ENCODE measurements at places on chromosomes 7 and 10. TPM values are rescaled to one million over a fixed set of nuclear protein-coding genes. Genes with fewer than 3 reads are reported as not detected.

Gene POLR2J
- 41.3 TPM for total RNA-seq

Gene FAM20C
- 0.22 TPM for total RNA-seq

Gene PRKG1
- total RNA-seq, result not detected

- H3K4me3 ChIP-seq, result no peak overlapping the region
- H3K27me3 ChIP-seq, result no peaks in the 10 kb centered on the region
- DNase-seq, result no peak
- H3K27ac ChIP-seq, result no peak overlapping the region
Observed at GRCh38 chr7:4437916-4438315, 244.2 kb upstream of the FOXK1 start.

DNA sequence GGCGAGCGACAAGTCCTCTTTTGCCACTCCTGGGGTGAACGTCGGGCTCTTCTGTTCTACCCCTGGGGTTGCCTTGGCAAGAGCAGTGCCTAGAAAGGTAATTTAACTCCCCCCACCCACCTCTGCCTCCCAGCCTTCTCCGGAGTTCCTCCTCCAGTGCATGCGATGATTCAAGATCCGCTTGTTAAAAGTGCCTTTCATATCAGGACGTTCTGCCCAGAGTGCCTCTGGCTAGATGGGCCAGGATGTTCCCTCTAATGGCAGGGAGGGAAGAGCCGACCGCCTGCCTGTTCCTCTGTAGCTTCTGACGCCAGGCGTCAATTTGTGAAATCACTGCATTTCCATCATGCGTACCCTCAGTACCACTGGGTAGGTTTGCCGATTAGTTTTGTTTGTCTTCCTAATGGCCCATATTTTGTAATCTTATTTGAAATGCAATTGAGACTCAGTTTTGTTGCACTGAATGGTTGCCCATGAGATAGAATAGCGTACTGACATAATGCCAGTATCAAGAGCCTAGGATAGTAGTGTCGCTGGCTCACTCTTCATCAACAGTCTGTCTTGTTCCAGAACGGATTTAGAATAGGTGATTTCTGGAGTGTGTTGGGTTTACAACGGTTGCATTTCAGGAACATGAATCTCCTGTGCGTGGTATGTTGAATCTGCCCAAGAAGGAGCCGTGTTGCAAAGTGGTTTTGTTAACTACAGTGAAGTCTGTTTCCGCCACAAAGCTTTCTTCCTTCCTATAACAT is 13.5 kb downstream of the ECHDC3 start:
- H3K4me3 ChIP-seq, result no peak overlapping the region
- H3K27ac ChIP-seq, result no peak overlapping the region
- no peak for DNase-seq
- no peaks in the 10 kb centered on the region for H3K36me3 ChIP-seq

GRCh38 chr10:121078036-121078435 is 226.9 kb downstream of the WDR11 start:
- H3K27me3 ChIP-seq, result no peaks in the 10 kb centered on the region
- H3K4me3 ChIP-seq, result no peak overlapping the region
- no peaks in the 10 kb centered on the region for H3K4me1 ChIP-seq
- DNase-seq, result no peak
- H3K27ac ChIP-seq, result no peak overlapping the region

GRCh38 chr10:99784727-99785441 is 2.4 kb downstream of the ABCC2 start:
- H3K4me3 ChIP-seq, result no peak overlapping the region
- H3K27me3 ChIP-seq, result no peaks in the 10 kb centered on the region
- no peak overlapping the region for H3K27ac ChIP-seq
- no peaks in the 10 kb centered on the region for H3K4me1 ChIP-seq
- H3K36me3 ChIP-seq, result no peaks in the 10 kb centered on the region

DNA sequence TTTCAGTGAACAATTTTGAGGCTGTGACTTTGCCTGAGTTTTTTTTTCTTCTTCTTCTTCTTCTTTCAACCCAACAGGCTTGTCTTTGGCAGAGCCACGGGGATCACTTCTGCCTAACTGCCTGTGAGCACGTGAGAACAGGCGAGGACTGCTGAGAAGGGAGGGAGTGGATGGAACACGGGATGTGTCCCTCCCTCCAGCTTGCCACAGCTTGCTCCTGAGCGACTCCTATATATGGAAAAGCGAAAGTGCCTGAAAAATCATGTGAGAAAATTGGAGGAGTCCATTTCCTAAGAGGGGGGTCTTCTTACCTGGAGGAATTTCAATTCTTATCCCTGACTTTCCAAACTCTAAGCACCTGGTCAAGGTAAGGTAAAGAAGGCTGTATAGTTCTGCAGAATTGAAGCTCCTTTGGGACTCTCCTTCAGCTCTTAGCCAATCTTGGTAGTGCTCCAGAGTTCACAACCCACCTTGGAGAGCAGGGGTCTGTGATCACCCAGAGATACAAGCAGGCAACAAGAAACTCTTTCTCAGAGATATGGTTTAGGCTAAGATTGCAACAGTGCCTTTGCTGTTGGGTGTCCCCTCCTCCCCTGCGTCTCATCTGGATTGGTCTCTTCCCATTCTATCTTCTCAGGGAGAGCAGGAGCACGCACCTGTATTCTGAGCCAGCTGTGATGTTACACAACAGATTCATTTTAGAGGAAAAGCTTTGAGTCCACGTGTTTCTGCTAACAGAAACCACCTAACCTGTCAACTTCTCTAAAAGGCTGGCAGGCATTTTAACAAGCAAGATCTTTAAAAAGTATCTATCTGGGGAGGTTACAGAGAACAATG is at the start of gene MAT1A:
TSS of gene MAT1A (minus strand) at position 208 of the 837 bp plus-strand sequence. CDS start 235 bp downstream, outside the sequence.
- no peaks in the 10 kb centered on the region for H3K36me3 ChIP-seq
- H3K27ac ChIP-seq, result no peak within 1 kb of the TSS
- no peak within 1 kb of the TSS for H3K4me3 ChIP-seq
- no peak for DNase-seq
- no peaks in the 10 kb centered on the region for H3K4me1 ChIP-seq

GRCh38 chr7:106309362-106309761 is 24.6 kb upstream of the NAMPT start:
- no peaks in the 10 kb centered on the region for H3K4me1 ChIP-seq
- H3K27me3 ChIP-seq, result no peaks in the 10 kb centered on the region
- no peak overlapping the region for H3K27ac ChIP-seq
- no peaks in the 10 kb centered on the region for H3K36me3 ChIP-seq
- DNase-seq, result no peak

DNA sequence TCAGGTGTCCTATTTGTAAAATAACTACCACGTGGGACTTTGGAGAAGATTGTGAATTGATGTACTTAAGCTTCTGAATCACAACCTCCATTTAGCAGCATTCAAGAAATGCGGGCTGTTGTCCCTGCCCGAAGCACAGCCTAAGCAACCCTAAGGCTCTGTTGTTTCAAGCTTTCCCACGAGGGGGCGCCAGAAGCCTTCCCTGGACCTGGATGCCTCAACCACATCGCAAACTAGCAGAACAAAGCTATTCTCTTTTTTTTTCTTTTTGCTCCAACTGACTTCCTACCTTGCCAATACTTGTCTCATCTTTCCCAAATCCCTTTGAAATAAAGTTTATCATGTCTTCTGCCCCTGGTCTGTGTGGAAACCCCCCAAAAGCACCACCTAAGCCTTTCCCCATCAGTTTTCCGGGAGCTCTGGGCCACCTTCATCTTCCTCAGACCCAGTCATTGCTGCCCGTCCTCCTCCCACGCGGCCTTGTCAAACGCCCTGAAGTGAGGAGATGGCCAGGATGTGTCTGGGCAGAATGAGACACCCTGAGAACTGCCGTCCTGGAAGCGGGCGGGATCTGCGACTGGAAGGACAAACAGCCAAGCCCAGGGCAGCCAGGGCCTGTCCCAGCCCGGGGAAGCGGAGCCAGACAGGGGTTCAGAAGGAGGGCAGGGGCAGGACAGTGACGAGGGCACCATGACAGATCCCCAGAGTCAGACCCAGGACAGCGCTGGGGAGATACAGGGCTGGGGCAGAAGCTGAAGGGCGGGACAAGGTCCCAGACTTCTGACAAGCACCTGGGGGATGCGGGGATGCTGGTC is 112.7 kb downstream of the SLIT1 start:
- no peaks in the 10 kb centered on the region for H3K36me3 ChIP-seq
- H3K27me3 ChIP-seq, result no peaks in the 10 kb centered on the region
- no peak overlapping the region for H3K27ac ChIP-seq
- H3K4me3 ChIP-seq, result no peak overlapping the region
- DNase-seq, result peak; percentile 77
- no peaks in the 10 kb centered on the region for H3K4me1 ChIP-seq

DNA sequence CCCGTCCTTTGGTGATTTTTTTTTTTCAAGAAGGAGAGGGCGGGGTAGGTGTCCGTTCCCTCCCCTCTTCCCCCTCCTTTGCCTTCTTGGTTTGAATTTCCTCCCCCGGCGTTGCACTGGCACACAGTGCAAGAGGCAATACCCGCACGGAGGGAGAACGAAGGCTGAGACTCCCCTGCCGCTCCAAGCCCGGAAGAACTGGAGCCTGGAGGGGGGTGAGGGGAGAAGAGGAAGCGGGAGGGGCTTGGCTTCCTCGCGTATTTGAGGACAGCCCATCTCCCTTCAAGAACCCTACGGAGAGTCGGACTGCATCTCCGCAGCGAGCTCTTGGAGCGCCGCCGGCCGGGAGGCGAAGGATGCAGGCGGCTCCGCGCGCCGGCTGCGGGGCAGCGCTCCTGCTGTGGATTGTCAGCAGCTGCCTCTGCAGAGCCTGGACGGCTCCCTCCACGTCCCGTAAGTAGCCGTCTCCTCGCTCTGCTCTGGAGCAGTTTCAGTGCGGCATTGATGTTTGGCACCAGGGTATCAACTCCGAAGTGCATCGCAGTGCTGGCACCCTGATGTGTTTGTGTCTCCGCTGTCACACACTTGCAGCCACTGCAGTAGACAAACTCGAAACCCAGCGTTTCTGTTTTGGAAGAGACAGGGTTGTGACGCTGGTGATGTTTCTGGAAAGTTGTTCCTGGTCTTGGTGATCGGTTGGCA is at the start of gene CNTNAP2:
TSS of gene CNTNAP2 (plus strand) at position 281 of the 702 bp plus-strand sequence. CDS start at position 357, 76 bp downstream.
- H3K4me1 ChIP-seq, result no peaks in the 10 kb centered on the region
- H3K27ac ChIP-seq, result no peak within 1 kb of the TSS
- H3K27me3 ChIP-seq, result peaks cover 3% of the 10 kb centered on the region
- H3K36me3 ChIP-seq, result no peaks in the 10 kb centered on the region

DNA sequence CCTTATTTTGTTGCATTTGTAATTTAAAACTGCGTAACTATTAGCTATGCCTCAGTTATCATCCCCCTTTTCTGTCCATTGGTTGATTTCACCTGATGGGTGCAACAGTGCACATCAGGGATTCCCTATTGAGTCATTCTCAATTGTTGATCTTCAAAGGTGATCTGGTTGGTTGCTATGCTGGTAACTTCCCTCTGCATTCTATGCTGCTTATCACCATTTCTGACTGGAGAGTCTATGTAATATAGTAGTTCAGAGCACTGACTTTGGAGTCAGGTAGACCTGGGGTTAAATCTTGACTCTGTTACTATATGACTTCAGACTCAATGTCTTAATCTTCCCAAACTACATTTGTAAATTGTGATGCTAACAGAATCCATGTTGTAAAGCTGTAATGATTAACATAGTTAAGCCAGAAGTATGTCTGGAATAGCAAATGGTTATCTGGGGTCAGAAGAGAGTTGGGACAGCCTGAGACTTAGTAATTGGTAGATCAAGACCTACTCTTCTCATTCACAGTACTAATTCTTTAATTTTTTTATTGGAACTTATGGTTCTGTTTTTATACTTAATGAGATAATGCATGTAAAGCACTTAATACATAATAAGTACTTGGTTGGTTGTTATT is 38.1 kb downstream of the EXOC6 start:
- DNase-seq, result no peak
- H3K27me3 ChIP-seq, result no peaks in the 10 kb centered on the region
- no peak overlapping the region for H3K4me3 ChIP-seq
- H3K36me3 ChIP-seq, result no peaks in the 10 kb centered on the region
